ENCODE measurements at places on chromosomes 6 and 20.
A peak's percentile ranks its signal among the peaks of the same experiment; 100 is the strongest.

DNA sequence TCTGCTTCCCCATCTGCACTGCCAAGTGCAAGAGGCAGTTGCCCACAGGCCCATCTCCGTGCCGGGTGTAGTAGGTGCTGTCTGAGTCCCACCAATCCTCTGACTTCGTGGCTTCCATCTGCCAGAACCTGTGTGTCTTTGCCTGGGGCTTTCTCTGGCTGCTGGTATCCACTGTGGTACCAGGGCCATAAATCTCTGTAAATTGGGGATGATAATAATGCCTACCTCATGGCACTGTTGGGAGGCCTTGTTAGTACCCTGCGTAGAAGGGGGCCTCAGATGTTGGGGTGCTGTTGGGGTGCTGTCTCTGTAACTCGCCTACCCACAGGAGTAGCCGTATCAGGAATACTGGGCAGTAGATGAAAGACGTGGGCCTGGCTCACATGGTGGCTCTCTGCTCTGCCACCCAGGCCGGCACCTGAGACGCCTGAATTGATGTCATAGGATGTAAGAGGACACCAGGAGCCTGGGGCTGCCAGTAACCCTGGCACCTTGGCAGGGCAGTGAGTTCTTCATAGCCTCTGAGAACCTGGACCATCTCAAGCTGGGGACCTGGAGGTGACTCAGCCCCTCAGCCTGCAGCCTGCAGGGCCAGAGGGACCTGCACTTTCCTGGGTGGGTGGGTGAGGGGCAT, 94.1 kb upstream of the RNF24 start:
- no peak for DNase-seq

DNA sequence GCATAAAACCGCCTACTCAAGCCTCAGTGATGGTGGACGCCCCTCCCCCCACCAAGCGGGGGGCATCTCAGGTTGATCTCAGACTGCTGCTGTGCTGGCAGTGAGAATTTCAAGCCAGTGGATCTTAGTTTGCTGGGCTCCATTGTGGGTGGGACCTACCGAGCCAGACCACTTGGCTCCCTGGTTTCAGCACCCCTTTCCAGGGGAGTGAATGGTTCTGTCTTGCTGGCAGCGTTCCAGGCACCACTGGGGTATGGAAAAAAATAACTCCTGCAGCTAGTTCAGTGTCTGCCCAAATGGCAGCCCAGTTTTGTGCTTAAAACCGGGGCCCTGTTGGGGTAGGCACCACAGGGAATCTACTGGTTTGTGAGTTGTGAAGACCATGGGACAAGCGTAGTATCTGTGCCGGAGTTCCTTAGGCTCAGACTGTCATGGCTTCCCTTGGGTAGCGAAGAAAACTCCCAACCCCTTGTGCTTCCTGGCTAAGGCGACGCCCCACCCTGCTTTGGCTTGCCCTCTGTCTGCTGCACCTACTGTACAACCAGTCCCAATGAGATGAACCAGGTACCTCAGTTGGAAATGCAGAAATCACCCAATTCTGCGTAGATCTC, 1334.5 kb upstream of the ADGRB3 start:
- no peak for DNase-seq

- DNase-seq = no peak
Measured at GRCh38 chr6:169161572-169162167, 92.0 kb downstream of the THBS2 start.

- DNase-seq = no peak
Measured at GRCh38 chr20:51212816-51213215, 189.9 kb upstream of the KCNG1 start.

GRCh38 chr6:142907544-142907943, 37.4 kb downstream of the HIVEP2 start:
- DNase-seq = no peak

DNA sequence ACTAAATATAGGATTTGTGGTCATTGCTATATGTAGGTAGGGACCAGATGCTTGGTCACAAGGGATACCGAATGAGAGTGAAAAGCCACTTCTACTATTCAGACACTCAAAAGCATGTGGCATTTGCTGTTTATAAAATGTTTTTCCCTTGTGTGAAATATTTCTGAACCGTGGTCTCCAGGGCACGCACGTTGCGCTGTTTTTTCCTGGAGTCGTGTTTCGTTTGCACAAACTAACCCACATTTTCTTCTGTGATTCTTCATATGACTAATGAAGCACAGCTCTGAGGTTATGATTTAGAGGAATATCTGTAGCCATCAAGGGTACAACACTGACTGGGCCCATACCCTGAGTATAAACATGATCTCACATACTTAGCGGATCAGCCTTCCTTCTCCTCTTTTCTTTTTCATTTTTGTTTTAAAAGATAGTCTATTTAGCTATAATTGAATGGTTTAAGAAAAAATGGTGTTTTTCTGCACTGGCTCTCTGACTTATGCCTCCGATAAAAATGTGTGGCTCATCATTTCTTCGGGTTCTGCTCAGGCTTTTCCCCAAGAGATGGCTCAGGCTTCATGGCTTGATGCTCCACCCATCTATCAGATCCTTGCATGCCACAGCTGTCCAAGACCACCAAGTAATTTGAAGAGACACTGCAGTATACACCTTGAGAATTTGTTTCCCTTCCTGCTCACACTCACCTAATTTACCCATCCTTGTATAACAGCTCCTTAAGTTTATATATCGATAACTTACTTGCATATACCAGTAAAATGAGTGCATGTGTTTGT, 59.9 kb upstream of the HBS1L start:
- DNase-seq = no peak

GRCh38 chr20:35225319-35226125, 968 bp upstream of the MMP24 start:
- no peak for DNase-seq

- no peak for DNase-seq
Measured at GRCh38 chr6:118080547-118080946, 173.5 kb downstream of the SLC35F1 start.

DNA sequence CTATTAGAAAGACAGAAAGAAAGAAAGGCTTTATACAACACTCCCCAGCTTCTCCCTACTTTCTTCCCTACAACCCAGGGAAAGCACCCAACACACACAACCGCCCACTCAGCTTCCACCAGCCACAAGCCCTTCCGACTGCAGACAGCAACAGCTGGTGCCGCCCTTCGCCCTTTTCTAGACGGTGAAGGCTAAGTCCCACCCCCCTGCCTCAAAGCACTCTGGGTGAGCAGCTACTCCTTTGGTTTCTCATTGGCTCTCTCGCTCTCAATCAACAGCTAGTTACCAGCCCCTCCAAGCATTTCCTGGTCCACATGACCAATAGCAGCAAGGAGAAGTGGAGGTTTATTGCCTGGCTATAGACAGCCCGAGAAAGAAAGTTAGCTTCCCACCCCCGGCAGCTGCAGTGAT, 230.1 kb upstream of the MOCS1 start:
- DNase-seq = no peak

DNA sequence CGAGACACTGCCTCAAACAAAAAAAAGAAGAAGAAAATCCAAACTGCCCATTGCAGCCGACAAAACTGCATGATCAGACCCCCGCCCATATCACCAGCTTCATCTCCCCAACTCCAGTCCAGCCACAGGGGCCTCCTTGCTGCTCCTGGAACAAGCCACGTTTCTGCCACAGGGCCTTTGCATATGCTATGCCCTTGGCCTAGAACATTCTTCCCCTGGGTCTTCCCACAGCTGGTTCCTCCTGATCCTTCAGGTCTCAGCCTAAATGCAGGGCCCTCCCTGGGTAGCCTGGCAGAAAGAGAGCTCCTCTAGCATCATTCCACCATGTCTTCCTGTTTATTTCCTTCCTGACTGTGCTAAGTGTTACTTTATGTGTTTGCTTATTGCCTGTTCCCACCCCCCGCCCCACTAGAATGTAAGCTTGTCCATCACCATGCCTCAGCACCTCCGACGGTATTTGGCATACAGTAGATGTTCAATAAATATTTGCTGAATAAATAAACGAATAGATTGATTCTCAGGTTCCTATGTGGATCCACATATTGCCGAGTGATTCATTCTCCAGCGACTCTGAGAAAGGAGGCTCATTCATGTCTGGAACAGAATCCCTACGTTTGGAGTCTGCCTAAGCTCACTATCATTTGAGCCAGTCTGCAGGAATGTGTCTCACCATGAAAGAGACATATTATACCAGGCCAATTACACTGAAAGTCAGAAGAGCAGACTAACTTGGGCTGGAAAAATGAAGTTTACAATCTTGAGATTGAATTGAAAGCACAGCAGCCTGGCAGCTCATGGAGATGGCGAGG, 56.1 kb downstream of the NFATC2 start:
- DNase-seq = no peak

DNA sequence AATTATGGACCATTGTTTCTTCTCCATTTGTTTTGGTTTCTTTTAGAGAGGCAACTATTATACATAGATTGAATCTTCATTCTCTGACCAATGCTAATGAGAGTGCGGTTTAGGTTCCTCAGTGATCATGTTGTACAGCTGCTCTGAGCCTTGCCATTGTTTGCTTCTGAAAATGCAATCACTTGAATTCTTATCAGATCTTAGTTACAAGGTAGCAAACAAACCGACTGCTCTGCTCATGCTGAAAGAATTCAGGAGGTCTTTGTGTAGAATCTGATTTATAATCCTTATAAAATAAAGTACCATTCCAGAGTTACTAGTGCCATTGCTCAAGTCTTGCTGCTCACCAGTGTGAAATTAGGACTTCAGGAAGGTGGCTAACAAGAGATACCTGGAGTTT, 569.1 kb upstream of the ID4 start:
- DNase-seq = no peak

DNA sequence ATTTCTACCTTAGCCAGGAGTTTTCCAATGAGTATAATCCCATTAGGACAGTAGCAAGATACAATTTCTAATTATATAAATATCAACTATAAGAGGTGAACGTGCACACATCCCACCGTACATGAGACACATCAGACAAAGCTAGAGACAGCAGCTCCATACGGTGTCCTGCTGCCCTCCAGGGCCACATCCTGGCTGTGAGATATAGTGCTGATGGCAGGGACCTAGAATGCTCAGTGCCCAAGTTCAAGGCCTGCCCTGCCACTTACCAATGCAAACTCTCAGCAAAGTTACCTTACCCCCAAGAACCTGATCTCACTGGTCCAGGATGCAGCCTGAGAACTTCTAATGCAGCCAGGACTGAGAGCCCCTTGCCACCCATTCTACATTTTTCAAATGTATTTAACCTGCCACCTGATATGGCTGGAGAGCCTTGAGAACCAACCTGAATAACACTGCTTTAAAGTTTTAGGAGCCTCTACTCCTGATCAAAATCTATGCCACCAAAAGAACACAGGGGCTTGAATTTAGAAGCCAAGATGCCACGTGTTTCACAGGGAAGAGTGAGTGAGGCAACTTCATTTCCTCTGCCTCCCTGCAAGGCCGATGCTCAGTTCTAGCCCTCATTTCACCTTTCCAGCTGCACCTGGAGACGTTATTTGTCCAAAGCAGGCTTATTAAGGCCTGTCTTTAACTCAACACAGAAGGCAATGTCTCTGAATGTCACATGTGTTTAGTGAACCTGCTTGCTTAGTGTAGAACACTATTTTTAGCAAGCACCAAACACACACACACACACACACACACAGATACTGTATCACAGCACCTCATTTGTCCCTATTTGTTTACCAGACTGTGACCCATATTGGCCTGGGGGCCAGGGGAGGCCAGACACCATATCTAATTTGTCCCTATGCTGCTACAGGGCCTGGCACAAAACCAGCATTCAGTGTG, 6.1 kb downstream of the NFATC2 start:
- DNase-seq = peak; percentile 5

DNA sequence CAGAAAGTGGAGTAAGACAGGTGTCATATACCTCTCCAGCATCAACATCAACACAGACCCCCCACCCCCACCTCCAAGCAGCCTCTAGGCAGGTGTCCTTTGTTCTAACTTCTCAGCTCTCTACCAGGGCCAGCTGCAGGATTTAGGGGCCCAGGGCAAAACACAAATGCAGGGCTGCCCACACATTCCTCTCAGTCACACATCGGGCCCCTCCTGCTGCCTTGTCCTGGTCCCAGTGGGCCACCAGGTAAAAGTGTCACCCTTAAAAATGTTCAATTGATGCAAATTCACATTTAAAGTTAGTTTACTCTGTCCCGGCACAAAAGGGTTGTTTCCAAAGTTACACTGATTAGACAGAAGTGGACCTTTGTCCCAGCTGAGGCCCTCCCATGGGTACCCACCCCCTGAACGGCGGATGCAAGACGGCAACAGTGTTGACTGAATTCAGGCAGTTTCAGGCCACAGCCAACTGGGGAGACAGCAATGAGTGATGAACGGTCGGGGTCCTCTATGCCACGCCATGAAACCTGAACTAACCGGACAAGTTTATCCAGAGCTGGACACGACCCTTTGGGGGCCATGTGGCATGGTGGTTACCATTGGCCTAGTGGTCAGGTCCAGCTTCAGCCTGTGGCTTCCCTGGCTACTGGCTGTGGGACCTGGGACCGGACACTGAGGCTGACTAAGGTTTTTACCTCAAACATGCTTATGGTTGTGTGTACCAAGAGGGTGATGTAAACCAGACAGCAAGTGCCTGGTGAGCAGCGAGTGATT, 52.2 kb upstream of the UNC93A start:
- DNase-seq = no peak

- no peak for DNase-seq
Measured at GRCh38 chr6:1837826-1838225, 228.1 kb downstream of the FOXC1 start.

DNA sequence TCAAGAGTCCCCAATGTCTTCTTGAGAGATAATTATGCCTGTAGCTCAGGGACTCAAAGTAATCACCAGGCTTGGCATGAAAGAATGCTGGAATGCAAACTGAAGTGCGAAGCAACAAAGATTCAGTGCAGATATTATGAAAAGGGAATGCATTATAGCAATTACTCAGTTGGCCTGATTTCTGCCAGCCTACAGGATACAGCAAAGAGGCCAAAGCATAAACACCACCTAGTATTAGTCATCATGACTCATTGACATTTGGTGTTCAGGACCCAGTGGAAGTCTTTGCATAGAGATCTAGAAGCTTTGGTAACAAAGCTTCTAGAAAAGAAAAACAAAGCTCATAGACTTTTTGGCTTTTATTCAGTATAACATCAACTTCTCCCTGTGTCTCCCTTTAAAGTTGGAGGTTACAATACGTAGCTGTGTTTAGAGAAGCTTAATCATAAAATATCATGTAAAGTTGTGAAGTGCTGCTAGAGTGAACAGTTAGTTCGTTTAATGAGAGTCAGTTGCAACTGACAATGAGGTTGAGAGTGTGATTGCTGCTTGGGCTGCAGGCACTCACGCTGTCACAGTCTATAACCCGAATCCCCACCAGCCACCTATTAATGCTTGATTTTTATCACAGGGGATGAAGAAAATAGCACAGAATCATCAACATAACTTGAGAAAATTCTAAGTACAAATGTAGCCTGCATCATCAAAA, 932.7 kb downstream of the TFAP2A start:
- no peak for DNase-seq

DNA sequence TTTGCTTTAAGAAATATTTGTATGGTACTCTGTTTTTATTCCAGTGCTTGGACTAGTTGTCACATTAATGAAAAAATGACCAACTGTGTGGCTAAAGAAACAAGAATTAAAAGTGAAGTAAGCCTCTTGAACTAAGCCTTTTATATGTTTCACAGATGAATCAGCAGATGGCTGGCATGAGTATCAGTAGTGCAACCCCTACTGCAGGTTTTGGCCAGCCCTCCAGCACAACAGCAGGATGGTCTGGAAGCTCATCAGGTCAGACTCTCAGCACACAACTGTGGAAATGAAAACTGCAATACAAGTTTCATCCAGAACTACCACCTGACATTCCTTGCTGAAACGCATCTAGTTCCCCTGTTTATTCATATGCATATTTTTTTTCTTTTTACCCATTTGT, 96.8 kb downstream of the B3GAT2 start:
- DNase-seq = no peak

Measured in stimulated activated naive CD4-positive, alpha-beta T cell (primary cell).